ENCODE measurements at places on chromosomes 5 and 9.
A peak's percentile ranks its signal among the peaks of the same experiment; 100 is the strongest.

- no peak for DNase-seq
Measured at GRCh38 chr9:93612796-93613154, 36.4 kb downstream of the PHF2 start.

- no peak for DNase-seq
Measured at GRCh38 chr5:58322453-58322852, 137.4 kb downstream of the PLK2 start.

DNA sequence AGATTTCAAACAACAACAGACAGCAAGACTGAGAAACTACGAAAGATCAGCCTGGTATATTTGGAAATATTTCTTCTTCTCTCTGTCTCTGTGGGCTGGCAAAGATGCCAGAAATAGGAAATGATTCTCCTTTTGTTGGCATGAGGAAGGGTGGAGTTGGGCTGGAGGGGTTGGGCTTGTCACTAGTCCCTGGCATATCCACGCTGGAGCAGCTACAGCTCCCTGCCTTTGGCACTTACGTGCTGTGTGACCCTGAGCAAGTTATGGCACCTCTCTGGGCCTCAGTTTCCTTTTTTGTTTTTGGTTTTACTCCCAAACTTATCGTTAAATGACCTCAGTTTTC lies 354 bp upstream of the KCNMB1 start:
- DNase-seq: no peak

- no peak for DNase-seq
Measured at GRCh38 chr5:74497706-74498105, 142.8 kb downstream of the ENC1 start.

DNA sequence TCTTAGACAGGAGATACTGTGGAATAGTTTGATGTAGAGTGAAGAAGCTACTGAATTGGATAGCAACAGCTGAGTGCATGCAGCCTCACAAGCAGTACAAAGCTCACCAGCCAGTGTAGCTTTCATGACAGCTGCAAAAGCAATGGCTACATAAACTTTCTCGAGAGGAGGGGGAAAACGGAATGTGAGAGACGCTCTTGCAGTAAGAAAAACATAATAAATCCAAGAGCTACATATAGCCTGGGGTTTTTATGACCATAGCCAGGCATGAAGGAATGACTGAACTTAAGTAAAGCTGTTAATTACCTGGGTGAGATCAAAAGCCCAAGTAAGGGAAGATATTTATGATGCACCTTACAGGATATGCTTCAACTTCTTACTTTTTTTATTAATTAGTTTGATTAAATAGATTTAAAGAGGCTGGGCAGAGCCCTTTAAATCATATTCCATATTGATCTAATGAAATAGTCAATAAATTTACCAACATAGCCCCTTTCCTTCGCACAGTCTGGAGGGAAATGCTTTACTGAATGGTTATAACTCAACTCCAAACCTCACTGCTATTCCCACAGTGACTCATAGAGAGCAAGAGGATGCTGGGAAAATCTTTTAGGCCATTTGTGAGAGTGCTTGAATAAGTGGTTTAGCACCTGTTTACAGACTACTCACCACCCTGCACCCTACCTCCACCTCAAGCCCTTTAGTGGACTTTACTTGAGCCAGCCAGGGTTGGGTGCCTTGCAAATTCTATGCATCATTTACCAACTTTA lies 407.2 kb upstream of the CLINT1 start:
- DNase-seq: no peak

DNA sequence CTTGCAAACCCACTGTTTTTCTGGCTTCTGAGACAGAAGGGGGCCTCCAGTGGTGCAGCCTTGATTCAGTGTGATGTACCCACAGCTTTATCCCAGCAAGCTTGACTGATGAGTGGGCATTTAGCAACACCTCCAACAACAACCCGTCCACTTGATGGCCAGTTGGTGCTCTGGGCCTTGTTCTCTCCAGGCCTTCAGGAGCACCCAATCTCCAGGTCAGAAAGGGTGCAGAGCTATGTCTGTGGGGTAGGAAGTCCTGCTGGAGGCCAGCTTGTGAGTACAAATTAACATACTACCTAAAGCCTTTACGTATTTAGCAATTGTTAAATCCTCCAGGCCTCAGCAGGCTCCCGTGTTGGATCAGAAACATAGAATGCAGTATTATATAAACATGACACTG lies 10.1 kb upstream of the TRIM52 start:
- DNase-seq: no peak

- no peak for DNase-seq
Measured at GRCh38 chr5:139848508-139849100, 53.0 kb downstream of the PSD2 start.

DNA sequence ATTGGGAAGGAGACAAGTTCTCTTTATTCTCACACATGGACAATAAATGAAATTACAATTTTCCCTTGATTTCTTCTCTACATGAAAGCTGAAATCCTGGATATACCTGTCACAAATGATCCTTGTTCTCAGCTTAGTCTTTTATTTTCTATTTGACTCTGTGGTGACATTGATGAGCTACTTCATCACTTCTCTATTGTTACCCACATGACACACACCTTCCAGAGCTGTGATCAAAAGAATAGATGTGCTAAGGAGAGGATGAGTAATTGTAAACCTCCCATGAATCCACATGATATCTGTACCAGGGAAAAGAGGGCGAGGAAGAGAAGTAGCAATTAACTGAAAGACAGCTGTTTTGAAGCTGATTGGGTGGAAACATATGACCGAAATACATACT lies 102.0 kb downstream of the CAVIN4 start:
- no peak for DNase-seq

GRCh38 chr9:116207371-116208111 lies 54.0 kb downstream of the PAPPA start:
- no peak for DNase-seq

DNA sequence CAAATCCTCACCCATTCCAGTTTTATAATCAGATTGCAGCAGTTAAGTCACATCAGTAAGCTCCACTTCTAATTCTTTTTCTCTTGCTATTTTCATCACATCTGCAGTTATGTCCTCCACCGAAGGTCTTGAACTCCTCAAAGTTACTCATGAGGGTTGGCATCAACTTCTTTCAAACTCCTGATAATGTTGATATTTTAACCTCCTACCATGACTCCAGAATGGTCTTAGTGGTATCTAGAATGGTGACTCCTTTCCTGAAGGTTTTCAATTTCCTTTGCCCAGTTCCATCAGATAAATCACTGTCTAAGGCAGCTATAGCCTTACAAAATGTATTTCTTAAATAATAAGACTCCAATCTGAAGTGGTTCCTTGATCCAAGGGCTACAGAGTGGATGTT lies 53.8 kb upstream of the EDIL3 start:
- no peak for DNase-seq

DNA sequence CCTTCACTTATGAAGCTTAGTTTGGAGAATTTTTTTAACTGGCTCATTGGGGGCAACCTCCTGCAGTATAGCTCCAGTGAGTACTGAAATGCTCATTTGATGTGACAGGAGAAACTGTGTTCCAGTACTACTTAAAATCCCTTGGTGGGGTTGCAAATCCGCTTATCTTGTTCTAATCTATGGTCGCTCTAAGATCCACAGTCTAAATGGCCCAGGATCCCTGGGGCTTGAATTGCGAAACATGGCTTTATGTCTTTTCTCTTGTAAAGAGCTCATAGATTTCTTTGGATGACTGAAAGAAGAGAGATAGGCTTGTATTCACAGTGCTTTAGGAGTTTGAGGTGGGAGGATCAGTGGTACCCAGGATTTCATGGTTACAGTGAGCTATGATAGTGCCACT lies 52.7 kb downstream of the ADAMTSL1 start:
- no peak for DNase-seq

DNA sequence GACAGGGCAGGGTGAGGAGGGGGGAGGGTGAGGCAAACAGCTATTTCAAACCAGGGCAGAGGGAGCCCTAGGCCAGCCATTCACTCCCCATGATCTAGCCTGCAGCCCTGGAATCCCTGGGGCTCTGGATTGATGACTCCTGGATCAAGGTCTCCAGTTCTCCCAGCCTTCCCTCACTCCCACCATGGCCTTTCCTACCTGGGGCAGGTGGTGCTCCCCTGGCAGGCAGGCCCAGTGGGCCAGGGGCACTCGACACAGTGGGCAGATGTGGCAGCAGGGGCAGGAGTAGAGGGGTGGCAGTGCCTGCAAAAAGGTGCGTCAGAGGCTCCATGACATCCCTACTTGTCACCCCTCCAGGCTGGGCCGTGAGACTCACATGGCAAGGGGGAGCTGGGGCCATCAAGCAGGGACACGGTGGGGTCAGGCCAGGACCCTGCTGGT lies 6.0 kb downstream of the KIF12 start:
- no peak for DNase-seq

DNA sequence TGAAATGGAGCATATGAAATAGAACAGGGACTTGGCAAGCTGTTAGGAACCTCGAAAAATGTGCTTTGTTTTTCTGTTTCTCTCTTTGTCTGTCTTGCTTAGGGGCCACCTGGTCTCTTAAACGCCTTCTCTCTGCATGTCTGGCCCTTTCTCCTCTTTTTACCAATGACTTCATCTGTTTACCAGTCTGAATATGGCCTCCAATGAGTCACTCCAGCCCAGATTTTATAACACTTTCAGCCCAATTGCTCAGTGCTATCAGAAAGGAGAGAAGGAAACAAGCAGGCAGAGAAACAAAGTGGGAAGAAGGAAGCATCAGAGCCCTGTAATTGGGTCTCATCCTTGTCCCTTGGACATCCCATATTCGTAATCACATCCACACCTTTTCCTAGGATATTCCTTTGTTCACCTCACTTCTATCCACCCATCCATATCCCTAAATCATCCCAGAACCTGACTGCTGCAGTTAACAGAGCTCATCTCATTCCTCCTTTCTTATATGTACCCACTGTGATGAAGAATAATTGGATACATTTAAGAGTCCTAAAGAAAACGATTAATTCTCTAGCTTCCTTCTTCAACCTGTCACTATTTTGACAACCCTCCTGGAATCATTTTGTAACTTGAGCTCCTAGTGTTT lies 151.8 kb upstream of the GPR151 start:
- DNase-seq: no peak

DNA sequence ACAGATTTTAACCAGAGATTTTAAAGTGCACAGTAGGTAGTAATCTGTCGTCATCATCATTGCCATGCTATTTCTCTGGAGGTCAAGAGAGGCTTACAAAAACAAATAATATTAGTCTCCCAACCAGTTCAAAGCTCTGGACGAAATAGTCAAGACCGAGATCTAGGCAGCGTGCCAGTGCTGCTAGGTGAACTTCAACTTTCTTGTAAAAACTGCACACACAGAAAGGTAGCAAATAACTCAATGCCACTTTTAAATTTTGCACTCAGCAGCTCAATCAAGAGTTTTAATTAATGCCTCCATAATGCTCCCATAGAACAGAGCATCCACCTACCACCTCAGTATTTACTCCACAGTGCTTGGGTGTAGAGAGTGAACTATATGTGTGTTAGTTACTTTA lies 656.8 kb downstream of the IRX1 start:
- peak; percentile 25 for DNase-seq
